ENCODE measurements at places on chromosomes 6 and 20. TPM values are rescaled to one million over a fixed set of nuclear protein-coding genes. Genes with fewer than 3 reads are reported as not detected.

- DNase-seq = peak; percentile 49
- H3K4me1 ChIP-seq = peaks cover 82% of the 10 kb centered on the region
- peak overlapping the region; percentile 99 for H3K27ac ChIP-seq
- peak overlapping the region; percentile 87 for H3K4me3 ChIP-seq
- H3K36me3 ChIP-seq = peaks cover 74% of the 10 kb centered on the region
Measured at GRCh38 chr20:31712564-31713311, 9.9 kb downstream of the BCL2L1 start.

- no peak overlapping the region for H3K27ac ChIP-seq
- H3K27me3 ChIP-seq = peaks cover 7% of the 10 kb centered on the region
- no peak overlapping the region for H3K4me3 ChIP-seq
- H3K4me1 ChIP-seq = no peaks in the 10 kb centered on the region
- no peaks in the 10 kb centered on the region for H3K36me3 ChIP-seq
Measured at GRCh38 chr6:39075010-39075686, 26.6 kb downstream of the GLP1R start.

TNXB gene
- 0.60 TPM for total RNA-seq

TXLNB gene
- total RNA-seq = not detected
